ENCODE measurements at places on chromosomes 1 and 21.

GRCh38 chr1:115839029-115839678 is 1.8 kb downstream of the NHLH2 start:
- no peak for DNase-seq

DNA sequence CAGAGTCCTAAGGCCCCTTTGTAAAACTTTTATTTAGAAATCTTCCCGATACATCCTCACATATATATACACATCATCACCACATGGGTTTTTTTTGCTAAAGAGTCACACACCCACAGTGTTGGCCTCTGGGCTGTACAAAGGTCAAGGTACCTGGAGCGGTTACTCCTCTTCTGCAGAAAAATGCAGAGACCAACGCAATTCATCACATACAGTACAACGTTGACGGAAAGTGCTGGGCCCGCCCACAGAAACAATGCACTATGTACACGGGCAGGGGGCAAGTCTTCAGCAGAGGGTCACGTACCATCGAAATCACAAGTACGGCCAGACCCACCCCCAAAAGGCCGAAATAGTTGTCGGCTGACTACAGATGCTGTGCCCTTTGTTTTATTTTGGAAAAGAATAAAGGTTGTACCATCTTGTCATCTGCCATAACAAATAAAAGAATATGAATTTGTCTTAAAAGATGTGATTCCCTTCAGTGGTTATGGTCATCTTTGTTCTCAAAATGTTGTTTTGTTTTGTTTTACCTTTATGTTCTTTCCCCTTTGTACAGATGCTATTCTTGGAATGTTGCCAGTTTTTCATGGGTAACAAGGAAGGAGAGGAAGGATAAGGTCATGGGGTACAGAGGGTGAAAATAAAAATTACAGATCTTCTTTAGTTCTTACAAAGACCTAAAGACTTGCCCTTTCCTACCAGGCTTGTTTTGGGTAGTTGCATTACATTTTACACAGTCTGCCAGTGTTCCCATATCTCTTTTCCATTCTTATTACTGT is 15.6 kb downstream of the TAL1 start:
- no peak for DNase-seq

GRCh38 chr1:183604038-183604808 is 14.0 kb upstream of the NCF2 start:
- DNase-seq: no peak

DNA sequence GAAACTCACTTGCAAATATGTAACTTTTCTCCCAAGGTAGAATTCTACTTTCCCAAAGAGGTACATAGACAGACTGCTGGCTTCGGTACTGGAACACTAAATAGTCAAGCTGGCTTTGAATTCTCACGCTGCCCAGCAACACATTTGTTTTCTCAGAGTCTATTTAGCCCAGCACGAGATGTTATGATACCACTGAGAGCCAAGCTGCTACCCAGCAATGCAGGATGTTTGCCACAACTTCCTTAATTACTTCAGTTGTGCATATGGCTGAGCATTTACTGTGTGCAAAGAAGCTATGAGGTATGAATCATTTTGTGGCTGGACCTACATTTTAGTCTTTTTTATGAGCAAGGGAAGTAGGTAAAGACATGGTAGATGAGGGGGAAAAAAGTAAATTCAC is 793.2 kb downstream of the PLA2G4A start:
- DNase-seq: no peak

DNA sequence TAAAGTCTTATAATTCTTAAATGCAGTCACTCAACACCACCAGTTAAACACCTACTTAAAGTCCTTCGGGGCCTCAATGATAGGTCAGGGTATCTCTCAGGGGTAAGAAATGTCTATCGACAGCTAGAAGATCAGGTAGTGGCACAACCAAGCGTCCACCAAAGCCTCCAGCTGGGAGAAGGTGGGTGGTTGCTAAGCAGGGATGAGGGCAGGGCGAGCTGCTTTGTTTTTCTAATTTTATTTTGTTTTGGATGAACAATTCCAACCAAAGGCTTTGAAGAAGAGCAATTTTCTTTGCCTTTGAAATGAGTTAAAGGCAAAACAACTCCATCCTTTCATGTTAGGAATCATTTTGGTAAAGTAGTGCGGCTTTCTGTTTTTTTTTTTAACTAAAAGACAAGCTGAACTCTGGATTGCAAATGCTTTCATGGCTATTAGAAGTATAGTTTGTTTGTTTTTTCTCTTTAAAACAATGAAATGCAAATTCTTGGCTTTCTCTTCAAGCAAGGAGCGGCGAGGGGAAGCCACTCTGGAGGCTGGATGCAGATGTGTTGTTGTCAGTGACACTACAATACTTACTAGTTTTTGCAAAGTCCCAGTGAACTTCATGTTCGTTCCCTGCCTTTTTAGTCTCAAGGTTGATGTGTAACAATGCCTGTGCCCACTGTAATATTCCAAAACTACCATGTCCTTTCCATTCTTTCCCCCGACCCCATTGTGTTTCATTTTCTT is 106.0 kb downstream of the MRPS6 start:
- no peak for DNase-seq

DNA sequence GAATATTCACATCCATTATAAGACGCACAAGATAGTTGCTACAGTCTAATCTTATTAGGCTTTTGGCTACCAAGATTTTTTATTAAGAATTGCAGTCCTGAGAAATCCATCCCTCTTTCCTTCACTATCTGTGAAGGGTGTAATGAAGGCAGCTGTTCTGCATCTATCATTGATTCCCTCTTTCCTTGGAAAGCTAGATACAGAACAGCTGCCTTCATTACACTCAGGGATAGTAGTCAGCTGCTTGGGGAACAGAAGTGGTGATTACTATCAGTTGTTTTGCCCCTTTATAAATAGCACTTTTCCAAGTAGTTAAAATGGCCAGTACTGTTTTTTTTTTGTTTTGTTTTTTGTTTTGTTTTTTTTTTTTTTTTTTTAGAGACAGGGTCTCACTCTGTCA is 70.2 kb downstream of the IARS2 start:
- DNase-seq: no peak

GRCh38 chr1:156073110-156073687 is 9.1 kb downstream of the MEX3A start:
- no peak for DNase-seq

DNA sequence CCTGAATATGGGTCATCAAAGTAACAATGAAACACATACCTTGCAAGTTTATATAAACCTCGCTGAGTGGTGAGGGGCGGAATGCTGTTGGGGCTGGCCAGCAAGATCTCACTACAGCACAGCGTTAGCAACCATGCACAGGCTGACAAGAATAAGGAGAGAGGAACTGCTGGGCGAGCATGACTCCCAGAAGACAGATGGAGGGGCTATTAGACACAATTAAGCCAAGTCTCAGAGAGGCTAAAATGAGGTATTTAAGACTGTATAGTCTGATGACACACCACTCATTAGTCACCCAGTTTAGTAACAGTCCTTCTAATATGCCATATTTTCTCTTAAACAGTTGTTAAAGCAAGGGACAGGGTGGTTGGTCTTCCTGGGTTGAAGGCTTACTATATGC is 340.2 kb upstream of the NR5A2 start:
- no peak for DNase-seq

- DNase-seq: no peak
These were observed 38.8 kb downstream of the ZBTB17 start for GRCh38 chr1:15937146-15937545.

DNA sequence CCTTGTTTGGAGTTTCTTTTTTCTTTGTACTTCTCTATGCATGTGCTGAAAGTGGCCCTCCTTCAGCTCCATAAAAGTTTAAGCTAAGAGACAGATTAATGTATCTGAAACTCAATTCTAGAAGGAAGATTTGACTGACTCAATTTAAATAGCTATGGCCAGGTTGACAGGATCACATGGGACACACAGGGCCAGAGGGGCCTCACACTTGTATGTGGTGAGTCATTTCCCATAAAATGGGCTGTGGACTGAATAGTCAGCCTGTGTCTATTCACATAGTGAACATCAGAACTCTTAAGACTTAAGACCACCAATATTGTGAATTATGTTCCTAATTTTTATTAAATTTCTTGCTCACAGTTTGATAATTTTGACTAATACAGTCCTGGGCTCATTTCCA is 45.7 kb upstream of the DEPDC1 start:
- no peak for DNase-seq

DNA sequence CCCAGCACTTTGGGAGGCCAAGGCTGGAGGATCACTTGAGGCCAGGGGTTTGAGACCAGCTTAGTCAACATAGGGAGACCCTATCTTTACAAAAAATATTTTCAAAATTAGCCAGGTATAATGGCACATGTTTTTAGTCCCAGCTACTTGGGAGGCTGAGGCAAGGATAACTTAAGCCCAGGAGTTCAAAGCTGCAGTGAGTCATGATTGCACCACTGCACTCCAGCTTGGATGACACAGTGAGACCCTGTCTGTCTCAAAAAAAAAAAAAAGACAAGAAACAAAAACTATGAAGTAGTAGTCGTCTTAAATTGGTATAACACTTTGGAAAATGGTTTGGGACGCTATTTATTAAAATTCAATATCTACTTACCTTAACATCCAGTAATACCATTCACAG is 7.7 kb downstream of the AIM2 start:
- no peak for DNase-seq

- no peak for DNase-seq
These were observed 61.8 kb downstream of the MACF1 start for GRCh38 chr1:39266269-39266668.

GRCh38 chr1:217907504-217907903 is 276.4 kb downstream of the SPATA17 start:
- DNase-seq: no peak
